ENCODE measurements at places on chromosomes 7 and 10.

- DNase-seq: peak; percentile 37
Measured at GRCh38 chr10:15167411-15168290, 842 bp downstream of the NMT2 start.

- DNase-seq: no peak
Measured at GRCh38 chr7:27172823-27173510, 1.2 kb downstream of the HOXA10 start.

DNA sequence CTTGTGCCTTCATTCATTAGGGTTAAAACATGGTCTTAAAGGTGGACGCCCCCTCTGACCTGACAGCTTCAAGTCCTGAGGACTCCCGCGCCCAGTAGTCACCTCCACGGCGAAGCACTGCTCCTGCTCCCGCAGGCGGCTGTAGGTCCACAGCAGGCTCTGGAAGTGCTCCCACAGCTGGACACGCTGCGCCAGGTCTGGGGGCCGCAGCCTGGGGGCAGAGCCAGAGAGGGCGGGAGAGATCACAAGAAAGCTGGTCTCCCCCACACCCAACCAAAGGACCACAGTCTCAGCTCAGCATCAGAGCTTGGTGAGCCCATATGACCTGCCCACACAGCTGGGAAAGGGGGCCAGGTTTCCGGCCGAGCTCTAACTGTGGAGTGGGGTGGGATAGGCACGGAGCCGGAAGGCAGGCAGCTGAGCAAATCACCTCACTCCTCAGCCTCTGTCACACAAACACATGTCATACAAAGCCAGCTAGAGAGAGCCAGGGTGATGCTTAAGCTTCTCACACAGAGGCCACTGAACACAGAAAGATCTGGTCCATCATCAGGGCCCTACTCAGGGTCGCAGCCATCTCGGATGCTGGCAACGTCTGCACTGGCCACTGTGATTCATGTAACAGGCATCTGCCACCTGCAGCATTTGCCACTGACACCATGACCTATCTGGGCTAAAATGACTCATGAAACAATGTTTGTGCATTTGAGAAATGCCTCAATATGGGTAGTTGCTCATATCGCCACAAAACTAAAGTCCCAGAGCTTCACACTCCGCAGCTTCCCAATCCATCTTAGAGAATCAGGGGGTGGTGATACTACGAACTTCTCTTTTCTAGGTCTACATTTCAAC is 12.6 kb downstream of the HPS1 start:
- DNase-seq: no peak

- DNase-seq: no peak
Measured at GRCh38 chr7:105766421-105767073, 109.9 kb downstream of the ATXN7L1 start.

DNA sequence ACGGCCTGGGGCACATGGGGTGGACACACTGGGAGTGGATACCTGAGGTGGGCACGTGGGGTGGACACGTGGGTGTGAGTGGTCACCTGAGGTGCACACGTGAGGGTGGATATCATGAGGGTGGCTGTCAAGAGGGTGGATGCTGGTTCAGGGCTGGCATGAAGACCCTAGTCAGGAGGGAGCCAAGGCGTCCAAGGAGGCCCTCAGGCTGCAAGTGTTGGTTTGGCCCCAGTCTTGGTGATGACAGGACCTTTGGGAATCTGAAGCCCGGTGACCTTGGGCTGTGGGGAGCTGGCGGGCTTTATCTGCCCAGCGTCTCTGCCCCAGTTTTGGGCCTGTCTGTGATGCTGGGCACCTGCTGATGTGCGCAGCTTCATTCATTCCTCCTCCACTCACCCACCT is 24.9 kb upstream of the PFKFB3 start:
- DNase-seq: no peak
